ENCODE measurements at places on chromosomes 11 and 22.

GRCh38 chr11:112213753-112214152 is 12.5 kb upstream of the PTS start:
- DNase-seq = no peak

DNA sequence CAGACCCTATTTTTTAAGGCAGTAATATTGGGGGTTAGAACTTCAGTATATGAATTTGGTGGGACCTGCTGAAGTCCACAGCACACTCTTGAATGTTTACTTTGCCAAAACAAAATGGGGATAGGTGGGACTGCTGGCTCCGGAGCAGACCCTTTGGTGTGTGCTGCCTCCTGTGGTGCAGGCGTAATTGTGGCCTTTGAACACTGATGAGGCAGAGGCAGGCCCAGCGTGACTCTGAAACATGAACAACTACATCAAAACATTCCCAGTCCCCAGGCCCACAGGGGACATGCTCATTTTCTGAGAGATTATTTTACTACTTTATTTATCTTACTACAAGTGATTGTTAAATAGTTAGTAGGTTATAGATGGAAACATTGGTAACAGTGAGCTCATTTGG is 225.0 kb upstream of the TBCEL start:
- no peak for DNase-seq

DNA sequence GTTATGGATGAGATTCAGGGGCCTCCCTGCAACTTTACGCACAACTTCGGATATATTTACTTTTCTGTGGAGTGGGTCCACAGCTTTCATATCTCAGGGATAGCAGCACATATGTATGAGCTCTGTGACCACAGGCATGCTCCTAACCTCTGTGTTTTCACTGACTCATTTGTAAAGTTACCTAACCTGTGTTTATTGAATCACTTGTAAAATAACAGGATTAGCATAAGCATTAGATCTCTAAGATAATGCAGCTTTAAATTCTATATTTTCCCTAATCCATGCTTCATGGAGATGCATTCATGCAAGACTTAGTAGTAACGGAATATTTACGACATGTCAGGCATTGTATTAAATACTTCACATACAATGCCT is 47.9 kb upstream of the DDI1 start:
- no peak for DNase-seq

GRCh38 chr11:116857936-116858335 is 20.5 kb upstream of the APOA1 start:
- DNase-seq = no peak

DNA sequence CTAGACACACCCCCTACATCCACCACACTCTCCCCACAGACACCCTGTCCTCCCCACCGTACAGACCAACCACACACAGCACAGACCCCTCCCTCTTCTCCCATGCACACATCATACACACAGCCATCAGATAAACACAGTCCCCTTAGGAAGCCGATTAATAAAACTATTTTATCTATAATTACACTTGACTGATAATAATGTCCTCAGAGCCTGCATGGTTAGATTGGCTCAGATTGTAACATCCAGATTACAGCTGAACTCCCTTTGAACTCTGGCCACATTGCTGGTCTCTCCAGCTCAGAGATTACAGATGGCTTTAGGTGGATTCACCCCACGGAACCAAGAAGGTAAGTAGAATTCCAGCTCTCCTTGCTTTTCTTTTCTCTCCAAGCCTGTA is 9.5 kb upstream of the ELF5 start:
- DNase-seq = no peak

DNA sequence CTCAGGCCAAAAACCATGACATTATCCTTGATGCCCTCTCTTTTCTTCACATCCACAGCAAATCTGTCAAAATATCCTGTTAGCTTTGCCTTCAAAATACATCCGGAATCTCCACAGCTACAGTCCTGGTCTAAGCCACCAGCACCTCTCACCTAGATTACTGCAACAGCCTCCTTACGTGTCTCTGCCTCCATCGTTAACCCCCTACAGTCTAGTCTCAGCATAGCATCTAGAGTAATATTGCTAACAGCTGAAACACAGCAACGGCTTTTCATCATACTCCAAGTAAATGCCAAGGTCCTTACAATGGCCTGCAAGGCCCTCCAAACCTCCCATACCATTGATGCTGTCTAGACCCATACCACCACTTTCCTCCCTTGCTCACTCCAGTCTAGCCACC is 4.4 kb downstream of the TSG101 start:
- no peak for DNase-seq

GRCh38 chr22:50274311-50274710 is 4.1 kb upstream of the MAPK11 start:
- no peak for DNase-seq

DNA sequence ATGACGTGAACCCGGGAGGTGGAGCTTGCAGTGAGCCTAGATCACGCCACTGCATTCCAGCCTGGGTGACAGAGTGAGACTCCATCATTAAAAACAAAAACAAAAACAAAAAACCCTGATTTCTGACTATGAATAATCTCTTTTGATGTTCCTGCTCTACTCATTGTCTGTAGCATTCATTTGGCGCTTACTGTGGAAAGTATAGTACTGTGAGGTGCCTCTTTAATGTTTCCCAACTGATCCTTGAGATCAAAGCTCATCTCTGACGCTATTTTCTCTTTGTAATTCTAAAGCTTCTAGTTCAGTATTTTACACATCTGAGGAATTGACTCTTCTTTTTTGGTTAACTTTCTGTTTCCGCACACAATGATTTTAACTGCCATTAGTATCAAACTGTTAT is 60.0 kb downstream of the GRK3 start:
- no peak for DNase-seq

GRCh38 chr11:95592471-95592870 is 197.1 kb downstream of the FAM76B start:
- DNase-seq = no peak

- no peak for DNase-seq
Measured at GRCh38 chr11:72239849-72240460, 4.0 kb downstream of the PHOX2A start.

DNA sequence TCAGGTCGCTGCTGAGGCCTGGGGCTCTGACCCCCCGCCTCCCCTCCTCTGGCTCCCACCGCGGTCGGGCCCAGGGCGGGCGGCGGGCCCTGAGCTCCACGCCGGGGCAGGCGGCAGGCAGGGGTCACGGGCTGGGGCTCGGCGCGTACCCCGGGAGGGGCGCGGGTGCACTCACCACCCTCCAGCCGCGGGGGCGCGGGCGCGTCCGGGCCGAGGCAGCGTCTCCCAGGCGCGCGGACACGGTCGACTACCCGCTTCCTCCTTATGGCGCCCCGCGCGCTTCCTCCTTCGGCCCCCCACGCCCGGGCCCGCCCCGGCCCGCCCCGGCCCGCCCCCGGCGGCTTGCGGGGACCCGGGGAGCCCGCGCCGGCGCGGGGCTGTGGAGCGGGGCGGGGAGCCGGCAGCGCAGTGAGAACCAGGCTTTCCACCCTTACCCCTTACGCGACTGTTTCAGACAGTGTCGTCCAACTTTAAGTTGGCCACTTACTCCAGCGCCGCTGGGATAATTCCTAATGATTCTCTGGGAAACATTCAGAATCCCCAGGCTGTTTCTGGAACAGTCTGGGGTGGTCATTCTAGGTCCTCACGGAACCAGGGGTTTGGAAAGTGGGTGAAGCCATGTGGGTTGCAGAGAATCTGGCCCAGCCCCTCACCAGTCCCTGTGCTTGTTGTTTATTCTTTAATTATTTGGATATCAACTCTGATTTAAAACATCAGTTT is at the start of gene BID:
Gene BID (minus strand): TSS at position 264 of the 720 bp plus-strand sequence. CDS start 24,353 bp downstream, outside the sequence.
- no peak for DNase-seq

DNA sequence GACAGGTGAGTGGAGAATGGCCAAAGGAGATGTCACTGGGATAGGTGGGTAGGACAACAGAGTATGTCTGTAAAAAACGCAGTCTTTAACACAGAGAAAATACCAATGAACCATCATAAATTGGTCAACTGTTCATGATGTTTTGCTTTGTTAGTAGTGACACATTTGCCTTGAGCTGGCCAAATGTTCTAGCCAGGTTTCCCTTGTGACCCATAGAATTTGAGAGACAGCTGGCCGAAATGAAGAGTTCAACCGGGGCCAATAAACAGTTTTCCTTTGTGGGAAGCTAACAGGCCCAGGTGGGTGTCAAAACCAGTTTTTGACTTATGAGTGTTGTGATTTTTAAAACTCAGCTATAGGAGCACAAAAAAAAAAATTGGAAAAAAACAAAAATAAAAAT is 116.6 kb upstream of the BID start:
- DNase-seq = no peak

DNA sequence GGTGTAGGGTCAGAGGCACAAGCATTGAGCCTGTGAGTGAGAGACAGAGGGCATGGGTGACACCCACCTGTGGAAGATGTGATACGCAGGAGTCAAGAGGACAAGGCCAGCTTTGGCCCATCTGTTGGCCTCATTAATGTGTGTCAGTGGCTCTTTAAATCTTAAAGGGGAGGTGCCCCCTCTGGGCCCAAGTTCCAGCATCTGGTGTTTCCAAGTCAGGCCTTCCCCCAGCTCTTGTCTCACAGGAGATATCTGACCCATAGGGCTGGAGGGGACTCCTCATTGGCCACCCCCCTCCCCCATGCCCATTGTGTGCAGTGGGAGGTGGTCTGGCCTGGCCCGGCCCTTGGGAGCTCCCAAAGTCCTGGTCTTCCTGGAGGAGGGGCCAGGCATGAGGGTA is 8.9 kb downstream of the KCNK7 start:
- DNase-seq = no peak

GRCh38 chr11:69919659-69920344 is 100.6 kb upstream of the FGF3 start:
- DNase-seq = peak; percentile 52

GRCh38 chr11:12111549-12112520 is 1.4 kb downstream of the MICAL2 start:
- no peak for DNase-seq

GRCh38 chr11:94519478-94520084 is 7.3 kb downstream of the C11orf97 start:
- no peak for DNase-seq

DNA sequence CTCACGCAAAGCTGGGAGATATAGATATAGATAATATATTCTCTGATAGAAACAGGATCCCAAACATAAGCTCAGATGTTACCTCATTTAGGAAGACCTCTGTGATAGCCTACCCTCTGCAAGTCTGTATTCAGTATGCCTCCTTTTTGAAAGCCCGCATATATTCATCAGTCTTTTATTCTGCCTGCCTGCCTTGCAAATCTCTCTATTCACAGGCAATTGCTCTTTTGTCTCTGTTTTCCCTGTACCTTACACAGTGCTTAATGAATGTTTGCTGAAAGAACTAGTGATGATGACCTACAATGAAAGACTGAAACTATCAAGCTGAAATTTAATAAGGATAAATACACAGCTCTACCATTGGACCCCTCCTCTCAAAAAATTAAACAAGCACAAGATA is 18.4 kb downstream of the DEUP1 start:
- no peak for DNase-seq

DNA sequence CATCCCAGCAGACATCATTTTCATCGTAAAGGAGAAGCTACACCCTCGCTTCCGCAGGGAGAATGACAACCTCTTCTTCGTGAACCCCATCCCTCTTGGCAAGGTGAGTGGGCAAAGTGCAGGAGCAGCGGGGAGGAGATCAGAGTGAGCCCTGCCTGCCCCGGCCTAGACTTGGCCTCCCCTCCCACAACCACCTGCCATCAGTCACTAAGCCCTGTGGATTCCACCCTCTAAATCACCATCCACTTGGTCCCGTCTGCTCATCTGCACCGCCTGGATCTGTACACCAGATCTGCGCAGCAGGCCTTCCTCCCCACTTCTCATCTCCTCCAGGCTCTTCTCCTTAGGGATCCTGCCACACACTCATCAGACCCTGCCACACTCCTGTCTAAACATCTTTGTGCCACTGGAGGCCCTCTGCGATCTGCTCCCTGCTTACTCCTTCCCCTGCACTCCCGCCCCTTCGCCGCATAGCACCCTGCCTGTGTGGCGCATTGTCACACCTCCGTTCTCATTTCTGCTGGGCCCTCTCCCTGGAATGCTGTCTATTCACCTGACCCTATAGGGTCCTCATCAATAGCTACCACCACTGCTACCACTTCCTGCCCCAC is 14.2 kb downstream of the UCP2 start:
- DNase-seq = no peak

DNA sequence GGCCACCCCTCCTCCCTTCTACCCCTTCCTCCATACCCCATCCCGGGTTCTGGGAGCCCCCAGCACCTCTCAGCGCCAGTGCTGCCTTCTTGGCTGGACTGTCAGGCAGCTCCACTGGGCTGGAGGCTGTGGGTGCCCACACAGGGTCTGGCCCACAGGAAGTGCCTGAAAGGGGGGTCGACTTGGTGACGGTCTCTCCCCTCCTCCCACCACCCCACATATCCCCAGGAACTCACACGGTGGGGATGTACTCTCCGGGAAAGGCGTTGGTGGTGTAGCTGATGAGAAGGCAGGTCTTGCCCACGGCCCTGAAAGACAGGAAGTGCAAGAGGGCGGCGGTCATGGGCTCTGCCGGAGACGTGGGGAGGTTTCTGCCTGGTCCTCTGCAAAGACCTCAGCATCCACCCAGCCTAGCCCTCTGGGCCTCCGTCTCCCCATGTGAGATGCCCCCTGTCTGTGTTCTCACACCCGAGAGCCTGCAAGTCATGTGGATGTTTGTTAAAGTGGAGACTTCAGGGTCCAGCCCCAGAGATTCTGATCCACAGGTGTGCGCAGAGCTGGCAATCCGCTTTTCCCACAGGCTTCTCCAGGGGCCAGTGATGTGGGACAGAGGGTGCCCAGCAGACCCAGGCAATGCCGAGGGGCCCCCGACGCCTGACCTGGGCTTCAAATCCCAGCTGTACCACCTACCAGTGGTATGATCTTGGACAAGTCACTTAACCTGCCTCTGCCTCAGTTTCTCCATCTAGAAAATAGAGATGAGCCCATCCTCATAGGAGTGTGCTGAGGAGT is 2.5 kb downstream of the RAC2 start:
- DNase-seq = peak; percentile 82

DNA sequence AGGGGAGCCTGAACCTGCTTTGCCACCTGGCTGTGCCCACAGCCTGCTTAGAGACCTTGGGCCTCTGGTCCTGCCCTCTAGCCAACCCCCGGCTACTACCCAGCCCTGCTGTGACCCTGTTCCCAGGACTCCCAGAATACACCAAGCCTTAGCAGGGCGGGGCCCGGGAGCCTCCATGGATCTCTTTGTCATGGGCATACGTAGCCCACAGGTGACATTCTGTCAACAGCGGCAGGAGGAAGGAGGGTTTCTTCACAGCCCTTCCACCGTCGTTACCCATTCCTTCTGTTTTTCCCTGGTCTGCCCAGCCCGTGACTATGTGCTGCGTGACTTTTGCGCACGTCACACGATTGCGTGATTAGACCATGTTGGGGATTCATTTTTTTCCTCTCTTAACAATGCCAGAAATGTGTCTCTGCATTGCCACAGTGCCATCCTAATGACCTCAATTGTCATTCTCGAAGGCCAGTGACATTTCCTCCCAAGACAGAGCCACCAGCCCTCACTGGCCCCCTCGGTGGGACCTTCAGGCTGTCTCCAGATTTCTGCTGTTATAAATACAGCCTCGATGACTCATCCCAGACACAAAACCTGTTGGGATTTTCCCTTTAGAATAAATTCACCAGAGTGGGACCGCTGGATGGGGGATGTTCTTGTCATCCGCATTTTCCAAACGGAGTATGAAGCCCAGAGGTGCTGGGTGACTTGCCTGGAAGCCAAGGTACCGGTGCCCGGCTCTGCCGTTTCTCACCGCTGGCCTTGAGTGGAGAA is 9.0 kb downstream of the SYT12 start:
- no peak for DNase-seq
